ENCODE measurements at places on chromosomes 16 and 17. TPM values are rescaled to one million over a fixed set of nuclear protein-coding genes. Genes with fewer than 3 reads are reported as not detected.

DNA sequence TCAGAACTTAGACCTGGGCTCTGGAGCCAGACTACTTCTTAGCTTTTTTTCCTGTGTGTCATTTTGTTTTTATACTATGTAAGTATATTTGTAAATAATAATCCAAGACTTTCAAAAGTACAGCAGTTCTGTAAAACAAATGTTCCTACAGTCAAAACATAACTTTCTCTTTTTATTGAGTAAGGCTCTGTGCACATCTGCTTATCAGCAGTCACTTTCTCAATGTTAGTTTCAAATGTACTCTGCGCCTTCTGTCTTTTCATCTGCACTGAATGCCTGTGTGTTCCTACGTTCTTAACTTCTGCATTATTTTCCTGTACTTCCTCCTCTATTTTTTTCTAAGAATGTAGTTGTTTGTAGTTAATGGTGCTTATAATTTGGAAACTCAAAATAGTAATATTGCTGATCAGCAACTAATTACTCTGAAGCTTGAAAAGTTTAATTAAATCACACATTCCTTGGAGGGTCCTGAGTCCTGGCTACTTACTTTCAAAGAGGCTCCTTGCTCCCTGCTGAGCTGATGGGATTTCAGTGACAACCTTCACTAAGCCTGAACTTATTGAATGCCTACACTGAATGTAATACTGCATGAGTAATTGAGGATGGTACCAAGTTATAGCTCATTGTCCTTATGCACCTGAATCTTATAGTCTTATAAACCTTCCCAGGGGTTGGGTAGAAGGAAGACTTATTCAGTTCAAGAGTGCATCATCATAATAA, 329.9 kb downstream of the KCNJ2 start:
- H3K36me3 ChIP-seq, result no peaks in the 10 kb centered on the region
- no peak for DNase-seq
- H3K4me3 ChIP-seq, result no peak overlapping the region

DNA sequence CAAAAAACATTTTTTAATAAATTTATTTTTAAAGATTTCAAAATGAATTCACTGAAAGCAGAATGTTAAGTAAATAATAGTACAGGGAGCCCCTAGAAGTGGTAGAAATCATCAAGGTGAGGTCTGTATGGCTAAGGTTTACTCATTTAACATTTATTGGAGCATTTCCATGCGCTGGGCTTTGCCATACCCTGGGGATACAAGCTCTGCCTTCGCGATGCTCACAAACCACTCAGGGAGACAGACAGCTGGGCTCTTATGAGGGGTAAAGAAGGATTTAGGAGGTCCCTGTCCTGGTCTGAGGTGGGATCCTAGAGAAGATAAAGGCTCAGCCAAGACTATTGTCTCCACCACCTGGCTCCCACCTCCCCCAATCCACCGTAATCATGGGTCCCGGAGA, 11.3 kb upstream of the LPCAT2 start:
- H3K27ac ChIP-seq, result no peak overlapping the region
- no peaks in the 10 kb centered on the region for H3K27me3 ChIP-seq
- H3K4me1 ChIP-seq, result peaks cover 9% of the 10 kb centered on the region
- no peak overlapping the region for H3K4me3 ChIP-seq

- no peaks in the 10 kb centered on the region for H3K27me3 ChIP-seq
- H3K27ac ChIP-seq, result no peak overlapping the region
Observed at GRCh38 chr17:68646626-68647526, 45.7 kb upstream of the FAM20A start.

DNA sequence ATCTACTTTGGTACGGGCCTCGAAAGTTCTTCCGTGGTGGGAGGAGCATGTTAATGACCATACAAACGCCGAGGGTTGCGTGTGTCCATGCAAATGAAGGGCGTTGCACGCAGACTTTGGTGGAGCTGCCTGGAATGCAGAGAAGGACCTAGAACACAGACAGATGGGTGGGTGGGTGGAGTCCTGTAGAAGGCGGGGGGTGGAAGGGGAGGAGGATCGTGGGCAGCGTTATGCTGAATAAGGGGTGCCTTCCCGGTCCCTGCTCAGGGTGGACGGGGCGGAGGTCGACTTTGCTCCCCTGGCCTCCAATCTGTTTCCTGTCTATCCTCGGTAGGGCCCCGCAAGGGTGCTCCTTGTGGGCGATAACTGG, 795 bp upstream of the PAQR4 start:
- no peak overlapping the region for H3K27ac ChIP-seq
- H3K36me3 ChIP-seq, result no peaks in the 10 kb centered on the region
- H3K4me1 ChIP-seq, result peaks cover 8% of the 10 kb centered on the region
- peak overlapping the region; percentile 89 for H3K4me3 ChIP-seq
- peaks cover 16% of the 10 kb centered on the region for H3K27me3 ChIP-seq

- H3K27me3 ChIP-seq, result no peaks in the 10 kb centered on the region
- no peak overlapping the region for H3K4me3 ChIP-seq
- DNase-seq, result no peak
- no peak overlapping the region for H3K27ac ChIP-seq
- no peaks in the 10 kb centered on the region for H3K36me3 ChIP-seq
Observed at GRCh38 chr16:77868052-77868451, 79.7 kb downstream of the VAT1L start.

DNA sequence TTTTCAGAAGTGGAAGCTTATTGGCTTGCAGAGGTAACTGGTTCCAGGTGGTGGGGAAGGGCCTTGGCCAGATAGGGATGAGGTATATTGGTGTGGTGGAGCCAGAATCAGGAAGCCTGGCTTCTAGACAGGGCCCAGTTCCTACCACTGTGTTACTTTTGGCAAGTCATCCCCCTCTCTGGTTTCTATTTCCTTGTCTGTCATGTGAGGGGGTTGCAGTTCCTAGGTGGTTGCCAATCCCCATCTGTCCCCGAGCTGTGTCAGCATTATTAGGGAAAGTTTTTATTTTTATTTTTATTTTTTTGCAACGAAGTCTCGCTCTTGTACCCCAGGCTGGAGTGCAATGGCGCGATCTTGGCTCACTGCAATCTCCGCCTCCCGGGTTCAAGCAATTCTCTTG, 3.0 kb downstream of the SMCR8 start:
- no peak for DNase-seq
- peaks cover 9% of the 10 kb centered on the region for H3K36me3 ChIP-seq
- no peaks in the 10 kb centered on the region for H3K27me3 ChIP-seq
- H3K4me1 ChIP-seq, result peaks cover 46% of the 10 kb centered on the region

DNA sequence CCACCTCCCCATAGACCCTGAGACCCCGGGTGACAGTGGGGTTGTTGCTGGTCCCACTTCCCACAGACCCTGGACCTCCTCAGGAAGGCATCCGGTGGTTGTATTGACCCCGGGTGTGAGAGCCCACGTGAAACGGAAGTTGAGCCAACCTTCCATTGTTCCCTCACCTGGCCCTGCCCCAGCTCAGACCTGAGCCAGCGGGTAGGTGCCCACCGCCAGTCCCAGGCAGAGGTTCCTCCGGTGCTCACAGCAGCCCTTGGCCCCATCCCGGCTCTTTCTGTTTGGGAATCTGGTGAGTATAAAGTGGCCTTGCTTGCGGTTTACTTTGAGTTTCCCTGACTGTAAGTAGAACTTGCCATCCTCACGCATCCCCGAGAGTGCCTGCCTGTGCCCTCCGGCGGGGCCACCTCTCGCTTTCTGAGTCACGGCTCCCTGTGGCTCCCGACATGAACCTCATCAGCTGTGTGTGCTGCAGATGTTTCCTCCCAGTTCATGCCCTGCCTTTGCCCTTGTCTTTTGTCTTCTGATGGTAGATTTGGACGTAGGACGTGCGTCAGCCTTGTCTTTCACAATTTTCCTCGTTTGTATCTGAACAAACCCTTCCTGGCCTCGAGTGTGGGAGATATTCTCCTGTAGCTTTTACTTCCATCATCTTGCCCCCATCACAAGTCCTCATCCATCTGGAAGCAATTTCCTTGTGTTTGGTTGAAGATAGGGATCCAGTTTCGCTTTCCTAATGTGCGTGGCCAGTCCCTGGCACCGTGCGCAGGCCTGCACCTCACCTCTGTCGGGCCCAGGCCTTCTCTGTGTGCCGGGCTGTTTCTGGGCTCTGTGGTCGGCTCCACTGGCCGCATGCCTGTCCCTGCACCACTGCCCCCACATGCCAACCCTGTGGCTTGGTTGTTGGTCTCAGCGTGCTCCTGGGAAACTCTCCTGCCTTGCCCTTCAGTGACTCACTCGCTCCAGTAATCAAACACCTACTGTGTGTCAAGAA, 76.0 kb downstream of the METRNL start:
- DNase-seq, result no peak
- no peak overlapping the region for H3K4me3 ChIP-seq
- H3K4me1 ChIP-seq, result no peaks in the 10 kb centered on the region

DNA sequence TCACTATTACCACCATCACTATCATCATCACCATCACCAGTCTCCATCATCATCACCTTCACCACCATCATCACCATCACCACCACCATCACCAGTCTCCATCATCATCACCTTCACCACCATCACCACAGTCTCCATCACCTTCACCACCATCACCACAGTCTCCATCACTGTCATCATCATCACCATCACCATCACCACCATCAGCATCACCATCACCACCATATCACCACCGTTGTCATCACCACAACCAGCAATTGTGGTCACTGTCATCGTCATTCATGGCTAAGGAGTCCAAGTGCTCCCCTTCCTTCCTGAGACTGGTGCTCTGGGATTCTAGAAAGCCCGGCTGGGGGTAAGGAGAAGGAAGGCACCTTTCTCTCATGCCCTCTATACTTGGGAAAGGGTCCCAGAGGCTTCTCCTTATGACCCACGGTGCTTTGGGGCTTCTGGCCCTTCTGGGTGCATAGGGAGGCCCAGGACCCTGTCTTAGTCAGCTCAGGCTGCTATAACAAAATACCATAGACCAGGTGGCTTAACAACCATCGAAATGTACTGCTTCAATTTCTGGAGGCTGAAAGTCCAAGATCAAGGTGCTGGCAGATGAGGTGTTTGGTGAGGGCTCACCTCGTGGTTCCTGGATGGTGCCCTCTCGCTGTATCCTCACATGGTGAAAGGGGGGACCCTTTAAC, 93.4 kb upstream of the GSE1 start:
- H3K4me1 ChIP-seq, result peaks cover 41% of the 10 kb centered on the region
- H3K27me3 ChIP-seq, result no peaks in the 10 kb centered on the region
- DNase-seq, result no peak
- no peak overlapping the region for H3K27ac ChIP-seq
- no peak overlapping the region for H3K4me3 ChIP-seq
- no peaks in the 10 kb centered on the region for H3K36me3 ChIP-seq

GRCh38 chr17:62617894-62618472, 9.5 kb upstream of the MRC2 start:
- H3K27ac ChIP-seq, result no peak overlapping the region
- no peaks in the 10 kb centered on the region for H3K4me1 ChIP-seq
- DNase-seq, result no peak
- H3K4me3 ChIP-seq, result no peak overlapping the region
- no peaks in the 10 kb centered on the region for H3K36me3 ChIP-seq

GRCh38 chr17:17535957-17536356, 39.8 kb upstream of the RASD1 start:
- H3K27ac ChIP-seq, result peak overlapping the region; percentile 52
- DNase-seq, result peak; percentile 81
- H3K4me3 ChIP-seq, result no peak overlapping the region
- peaks cover 36% of the 10 kb centered on the region for H3K4me1 ChIP-seq

GRCh38 chr17:67496286-67496685, 119.2 kb downstream of the PITPNC1 start:
- H3K4me3 ChIP-seq, result no peak overlapping the region
- H3K36me3 ChIP-seq, result no peaks in the 10 kb centered on the region
- no peak for DNase-seq
- H3K27ac ChIP-seq, result no peak overlapping the region

GRCh38 chr17:39144416-39144840, 7.0 kb downstream of the PLXDC1 start:
- no peaks in the 10 kb centered on the region for H3K36me3 ChIP-seq
- no peak overlapping the region for H3K4me3 ChIP-seq
- H3K27me3 ChIP-seq, result no peaks in the 10 kb centered on the region
- peak; percentile 93 for DNase-seq
- no peaks in the 10 kb centered on the region for H3K4me1 ChIP-seq

- DNase-seq, result no peak
- no peaks in the 10 kb centered on the region for H3K27me3 ChIP-seq
- no peaks in the 10 kb centered on the region for H3K36me3 ChIP-seq
- H3K27ac ChIP-seq, result no peak overlapping the region
- no peaks in the 10 kb centered on the region for H3K4me1 ChIP-seq
- H3K4me3 ChIP-seq, result no peak overlapping the region
Observed at GRCh38 chr16:82963653-82964052, 336.9 kb downstream of the CDH13 start.

- H3K4me3 ChIP-seq, result no peak overlapping the region
- no peak for DNase-seq
- H3K4me1 ChIP-seq, result no peaks in the 10 kb centered on the region
- peak overlapping the region; percentile 23 for H3K27ac ChIP-seq
Observed at GRCh38 chr16:87541147-87541871, 48.5 kb upstream of the ZCCHC14 start.

GRCh38 chr17:73598212-73598611, 46.0 kb downstream of the SDK2 start:
- H3K4me1 ChIP-seq, result no peaks in the 10 kb centered on the region
- no peak overlapping the region for H3K4me3 ChIP-seq
- no peak overlapping the region for H3K27ac ChIP-seq
- no peaks in the 10 kb centered on the region for H3K36me3 ChIP-seq
- no peaks in the 10 kb centered on the region for H3K27me3 ChIP-seq

DNA sequence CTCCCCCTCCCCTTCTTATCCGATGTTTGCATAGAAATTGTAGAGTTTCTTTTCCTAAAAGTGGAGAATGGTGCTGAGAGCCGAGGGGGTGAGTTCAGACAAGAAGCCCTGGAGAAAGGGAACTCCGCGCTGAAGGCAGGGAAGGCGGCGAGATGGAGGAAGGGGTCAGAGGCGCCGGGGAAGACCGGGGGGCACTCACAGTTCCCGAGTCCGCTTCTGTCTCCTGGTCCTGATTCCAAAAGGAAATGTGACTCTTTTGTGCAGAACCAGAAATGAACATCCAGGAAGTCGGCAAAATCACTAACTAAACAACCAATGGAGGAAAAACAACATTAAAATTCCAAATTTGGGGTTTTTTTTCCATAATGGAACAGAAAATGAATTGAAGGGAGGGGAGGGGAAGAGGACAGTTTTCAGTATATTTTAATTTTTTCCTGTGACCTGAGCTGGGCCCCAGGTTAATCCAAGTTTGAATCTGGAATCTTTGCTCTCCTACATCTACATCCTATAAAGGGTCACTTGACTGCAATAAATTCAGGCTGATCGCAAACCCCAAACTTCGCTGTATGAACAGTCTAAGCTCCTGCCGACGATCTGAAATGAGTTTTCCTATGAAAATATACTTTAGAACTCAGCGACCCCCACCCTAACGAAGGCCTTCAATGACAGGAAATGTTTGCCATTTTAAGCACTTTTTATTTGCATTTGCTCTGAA, 252.3 kb downstream of the C16orf95 start:
- H3K36me3 ChIP-seq, result no peaks in the 10 kb centered on the region
- DNase-seq, result no peak
- H3K4me1 ChIP-seq, result no peaks in the 10 kb centered on the region
- no peak overlapping the region for H3K27ac ChIP-seq
- no peaks in the 10 kb centered on the region for H3K27me3 ChIP-seq

GRCh38 chr17:46745376-46745775, 73.1 kb downstream of the WNT3 start:
- H3K27me3 ChIP-seq, result no peaks in the 10 kb centered on the region
- H3K4me1 ChIP-seq, result no peaks in the 10 kb centered on the region
- no peaks in the 10 kb centered on the region for H3K36me3 ChIP-seq
- no peak for DNase-seq
- no peak overlapping the region for H3K4me3 ChIP-seq

- H3K36me3 ChIP-seq, result no peaks in the 10 kb centered on the region
- no peak for DNase-seq
Observed at GRCh38 chr16:24117680-24118079, 138.5 kb upstream of the CACNG3 start.

The CLEC10A gene
- total RNA-seq, result not detected

The CDRT15L2 gene
- total RNA-seq, result not detected

The ALOX15 gene
- not detected for total RNA-seq

The KRT32 gene
- not detected for total RNA-seq

The CES5A gene
- total RNA-seq, result not detected

Measured in pancreas (tissue), 10 donors.